GM23248 (cell line): ENCODE measurements at places on chromosomes 6 and 20. TPM values are rescaled to one million over a fixed set of nuclear protein-coding genes. Genes with fewer than 3 reads are reported as not detected.

MTFR2 gene
- polyA plus RNA-seq = 2.5 and 3.1 TPM in 2 replicates

TAP2 gene
- 4.6 and 5.1 TPM in 2 replicates for polyA plus RNA-seq

UNC5CL gene
- not detected in 2 replicates for polyA plus RNA-seq

GRIK2 gene
- polyA plus RNA-seq = 0.99 and 1.4 TPM in 2 replicates

GNMT gene
- polyA plus RNA-seq = not detected in 2 replicates

DZANK1 gene
- 1.6 TPM in 2 replicates for polyA plus RNA-seq

MSH5 gene
- polyA plus RNA-seq = 2.0 and 2.9 TPM in 2 replicates

CEP57L1 gene
- 25.6 and 26.1 TPM in 2 replicates for polyA plus RNA-seq
